Left renal cortex interstitium (tissue), 4 donors: ENCODE measurements at places on chromosomes 5 and 9. TPM values are rescaled to one million over a fixed set of nuclear protein-coding genes. Genes with fewer than 3 reads are reported as not detected.

The AK3 gene
- polyA plus RNA-seq: 107 TPM

The NUDT12 gene
- polyA plus RNA-seq: 33.7 TPM

The MTX3 gene
- polyA plus RNA-seq: 29.0 TPM

DNA sequence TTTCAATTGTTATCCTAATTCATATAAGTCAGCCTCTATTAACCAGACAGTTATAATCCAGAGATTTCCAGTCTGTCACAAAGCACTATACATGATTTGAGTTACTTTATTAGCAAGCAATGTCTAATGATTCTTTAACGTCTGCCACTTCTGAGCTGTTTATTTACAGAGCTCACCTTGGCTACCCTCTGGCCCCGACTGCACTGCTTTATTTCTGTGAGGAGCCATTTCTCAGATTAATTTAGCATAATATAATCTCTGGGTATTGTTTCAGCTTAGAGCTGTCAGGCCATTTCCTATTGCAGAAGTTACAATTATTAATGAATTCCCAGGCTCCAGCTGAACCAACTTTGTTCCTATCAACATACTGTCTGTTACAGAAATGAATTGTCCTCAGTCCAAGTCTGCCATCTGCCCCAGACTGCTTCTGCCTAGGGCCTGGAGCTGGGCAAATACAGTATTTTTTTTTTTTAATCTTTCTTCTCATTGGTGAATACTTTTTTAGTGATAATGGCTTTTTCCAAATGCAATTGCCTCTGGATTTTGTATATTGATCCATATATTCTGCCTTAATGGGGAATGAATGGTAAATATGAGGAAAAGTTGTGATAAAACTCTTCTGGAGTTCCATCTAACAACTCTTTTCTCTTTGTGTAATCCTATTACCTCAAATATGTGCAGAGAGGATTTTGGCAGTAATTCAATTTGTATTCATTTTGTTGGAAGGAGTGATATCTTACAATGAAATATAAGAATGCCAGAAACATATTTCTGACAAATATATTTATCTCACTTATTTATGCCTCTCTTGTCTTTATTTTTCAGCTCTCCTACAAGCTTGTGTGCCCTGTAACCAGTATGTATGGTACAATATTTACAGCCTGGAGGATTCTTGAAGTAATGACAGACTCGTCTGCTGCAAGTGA, 104.7 kb downstream of the FOCAD start:
- DNase-seq: no peak

- no peak for DNase-seq
Measured at GRCh38 chr5:78798673-78799029, 150.1 kb upstream of the LHFPL2 start.

DNA sequence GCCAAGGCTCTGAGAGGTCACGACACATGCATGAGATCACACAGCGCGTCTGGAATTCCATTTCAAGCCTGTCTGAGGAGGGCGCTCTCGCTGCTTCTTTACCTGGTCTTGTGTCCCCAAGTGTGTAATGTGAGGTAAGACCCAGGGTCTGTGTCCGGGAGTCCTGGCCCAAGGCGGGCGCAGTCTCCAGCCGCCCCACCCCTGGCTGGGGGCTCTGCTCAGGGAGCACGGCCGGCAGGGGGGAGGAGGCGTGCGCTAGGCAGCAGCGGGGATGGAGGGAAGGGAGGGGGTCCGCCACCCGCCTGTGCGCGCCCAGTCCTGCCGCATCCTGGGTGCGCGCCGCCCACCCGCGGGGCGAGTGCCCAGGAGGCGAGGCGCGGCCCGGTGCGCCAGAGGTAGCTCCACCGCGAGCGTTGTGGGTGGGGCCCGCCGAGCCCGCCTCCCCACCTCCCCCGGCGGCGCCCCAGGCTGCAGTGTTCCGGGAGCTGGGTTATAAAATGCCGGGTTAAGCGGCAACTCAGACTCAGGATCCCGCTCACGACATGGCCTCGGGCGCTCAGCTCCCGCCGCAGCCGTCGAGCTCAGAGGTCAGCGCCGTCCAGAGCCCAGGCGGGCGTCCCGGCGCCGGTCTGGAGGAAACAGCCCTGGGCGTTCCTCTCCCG, at the start of gene CCNI2:
Gene CCNI2 (plus strand): TSS at position 473 of the 662 bp plus-strand sequence. CDS start 70 bp downstream, at position 543.
- no peak for DNase-seq

DNA sequence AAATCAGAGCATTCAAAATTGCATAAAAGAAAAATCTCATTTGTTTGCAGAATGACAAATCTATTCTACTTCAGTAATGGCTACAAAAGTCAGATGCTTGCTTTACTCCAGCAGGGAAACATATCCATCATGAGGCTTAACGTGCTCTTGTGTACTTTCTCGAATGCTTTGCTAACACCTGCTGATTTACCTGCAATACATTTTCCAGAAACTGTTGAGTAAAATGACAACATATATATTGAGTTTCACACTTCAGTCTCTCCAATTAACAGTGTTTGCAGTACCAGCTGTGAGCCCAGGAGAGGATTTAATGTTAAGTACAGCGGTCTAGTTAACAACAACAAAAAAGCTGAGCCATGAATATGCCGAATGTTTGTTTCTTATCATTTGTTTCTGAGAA, 391.5 kb upstream of the SMC2 start:
- DNase-seq: no peak

The AQP3 gene
- 48.7 TPM for polyA plus RNA-seq

- DNase-seq: no peak
Measured at GRCh38 chr5:118461436-118461835, 526.9 kb downstream of the DTWD2 start.

DNA sequence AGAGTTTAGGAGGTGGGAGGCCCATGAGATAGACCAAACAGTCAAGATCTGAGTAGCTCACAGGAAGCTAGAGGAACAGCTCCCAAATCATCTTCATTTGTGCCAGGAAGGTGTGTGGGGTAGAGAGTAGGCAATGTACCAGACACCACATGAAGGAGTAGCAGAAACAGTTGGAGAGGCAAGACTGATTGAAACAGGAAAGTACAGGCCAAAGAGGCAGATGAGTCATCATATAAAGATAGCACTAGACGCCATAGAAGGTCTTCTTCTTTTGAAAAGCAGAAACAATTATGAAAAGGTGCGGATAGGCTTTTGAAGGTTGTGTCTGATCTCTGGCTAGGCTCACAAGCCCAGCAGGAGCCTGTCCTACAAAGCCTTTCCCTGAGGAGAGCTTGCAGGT, 62.7 kb upstream of the PALM2AKAP2 start:
- no peak for DNase-seq

DNA sequence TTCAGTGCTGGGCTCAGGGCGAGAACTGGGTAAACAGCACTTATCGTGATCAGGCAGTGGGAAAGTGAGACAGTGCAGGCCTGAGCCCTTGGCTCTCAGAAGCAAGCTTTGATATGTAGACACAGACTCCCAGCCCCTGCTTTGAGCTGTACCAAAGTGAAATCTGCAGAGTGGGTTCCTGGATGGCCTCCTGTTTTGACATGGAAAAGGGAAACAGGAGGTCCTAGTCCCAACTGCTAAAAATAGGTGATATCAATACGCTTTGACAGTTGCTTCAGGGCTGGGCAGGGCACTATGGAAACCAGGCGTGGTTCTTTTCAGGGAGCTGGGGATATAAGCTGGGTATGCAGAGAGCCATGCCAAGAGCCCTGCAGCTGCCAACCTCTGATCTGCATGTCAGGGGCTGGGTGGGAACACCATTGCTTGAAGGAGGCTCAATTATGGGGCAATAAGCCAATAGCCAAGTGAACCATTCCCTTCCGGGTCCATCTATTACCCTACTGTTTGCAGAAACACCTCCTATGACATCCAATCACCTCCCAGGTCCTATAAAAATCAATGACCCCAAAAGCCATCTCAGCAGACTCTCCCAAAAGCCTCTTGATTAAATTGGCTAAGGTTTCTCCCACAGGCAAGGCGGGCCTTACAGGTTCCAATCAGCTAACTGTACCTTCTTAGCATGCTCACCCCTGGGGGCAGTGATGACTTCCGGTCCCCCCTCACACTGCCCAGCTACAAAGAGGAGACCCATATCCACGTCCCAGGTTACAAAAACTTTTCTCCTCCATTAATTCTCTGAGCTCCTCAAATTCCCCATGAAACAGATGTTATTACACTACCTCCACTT, 45.8 kb downstream of the EPB41L4B start:
- DNase-seq: no peak

DNA sequence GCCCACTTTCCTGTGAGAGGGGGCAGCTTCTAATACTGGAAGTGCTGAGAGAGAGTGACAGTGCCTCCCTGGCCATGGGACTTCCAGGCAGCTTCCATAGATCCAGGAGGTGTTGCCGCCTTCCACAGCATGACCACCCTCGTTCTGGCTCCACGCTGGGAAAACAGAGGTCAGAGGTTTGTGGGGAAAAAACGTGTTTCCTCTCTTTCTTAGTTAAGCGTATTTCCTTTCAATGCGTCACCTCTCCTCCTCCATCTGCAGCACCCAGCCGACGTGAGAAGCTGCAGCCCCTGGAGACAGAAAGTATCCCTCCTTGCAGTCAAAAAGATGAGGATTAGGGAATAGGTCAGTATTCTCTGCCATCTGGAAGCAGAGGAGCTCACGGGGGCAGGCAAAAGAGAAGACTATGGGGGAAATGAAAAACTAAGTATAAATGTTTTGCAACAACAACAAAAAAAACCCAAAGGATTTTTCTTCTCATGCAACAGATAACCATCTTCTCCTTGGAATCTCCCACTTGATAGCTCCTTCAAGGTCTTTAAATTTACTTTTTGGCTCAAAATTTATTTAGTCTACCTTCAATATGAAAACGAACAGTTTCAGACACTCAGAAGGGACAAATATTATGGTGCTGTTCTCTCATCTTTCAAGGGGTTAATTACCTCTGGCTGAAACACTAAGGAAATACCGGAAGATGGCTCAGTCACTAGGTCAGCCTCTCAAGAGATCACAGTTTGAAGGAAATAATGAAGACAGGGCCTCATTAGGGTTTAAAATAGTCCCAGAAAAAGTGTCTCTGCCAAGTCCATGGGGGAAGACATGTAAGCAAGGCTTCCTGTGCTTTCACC, 38.0 kb downstream of the MTMR12 start:
- DNase-seq: no peak

GRCh38 chr5:14204785-14205321, 61.7 kb downstream of the TRIO start:
- peak; percentile 36 for DNase-seq

GRCh38 chr5:34804913-34805312, 34.1 kb upstream of the TTC23L start:
- no peak for DNase-seq

GRCh38 chr5:140868721-140869554, at the start of gene PCDHA11:
Gene PCDHA11 (plus strand): TSS chr5:140868957. CDS start chr5:140869104, 147 bp downstream.
- peak; percentile 2 for DNase-seq

GRCh38 chr5:80174790-80175189, 81.1 kb downstream of the SERINC5 start:
- DNase-seq: no peak

GRCh38 chr9:91814753-91815152, 135.3 kb downstream of the ROR2 start:
- no peak for DNase-seq

DNA sequence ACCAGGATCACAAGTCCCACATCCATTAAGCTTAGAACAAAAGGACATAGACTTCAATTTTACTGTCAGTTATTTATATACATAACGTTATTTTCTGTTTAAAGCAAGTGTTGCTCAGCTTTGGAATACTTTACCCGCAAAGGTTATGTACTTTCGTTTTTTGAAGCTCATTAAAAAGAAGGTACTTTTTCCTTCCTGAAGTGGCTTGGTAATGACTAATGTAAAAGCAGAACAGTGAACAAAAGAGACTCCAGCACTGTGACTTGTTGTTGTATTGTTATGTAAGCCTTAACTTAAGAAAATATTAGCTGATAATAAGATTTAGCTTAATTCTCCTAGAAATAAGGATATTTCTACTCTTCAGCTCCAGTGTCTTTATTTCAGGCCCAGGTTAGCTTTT, 97.3 kb upstream of the SLCO6A1 start:
- no peak for DNase-seq

GRCh38 chr9:117929868-117930267, 225.7 kb downstream of the TLR4 start:
- no peak for DNase-seq

- DNase-seq: no peak
Measured at GRCh38 chr5:82793808-82794419, 283.3 kb downstream of the TMEM167A start.

DNA sequence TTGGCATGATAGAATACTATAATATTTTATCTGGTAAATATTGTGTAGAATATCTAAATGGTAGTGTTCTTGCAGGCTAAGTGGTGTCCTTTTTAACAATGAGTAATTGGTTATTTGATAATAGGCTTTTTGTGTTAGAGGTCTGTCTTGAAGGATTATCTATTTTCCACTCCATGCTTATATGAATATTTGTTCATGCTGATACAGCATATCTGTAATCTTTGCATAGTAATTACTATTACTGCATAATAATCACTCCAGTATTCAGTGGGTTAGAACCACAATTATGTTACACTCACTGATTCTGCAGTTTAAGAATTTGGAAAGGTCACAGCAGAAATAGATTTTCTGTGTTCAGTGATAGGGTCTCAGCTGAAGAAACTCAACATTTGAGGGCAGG, 1229.9 kb downstream of the MAT2B start:
- no peak for DNase-seq

DNA sequence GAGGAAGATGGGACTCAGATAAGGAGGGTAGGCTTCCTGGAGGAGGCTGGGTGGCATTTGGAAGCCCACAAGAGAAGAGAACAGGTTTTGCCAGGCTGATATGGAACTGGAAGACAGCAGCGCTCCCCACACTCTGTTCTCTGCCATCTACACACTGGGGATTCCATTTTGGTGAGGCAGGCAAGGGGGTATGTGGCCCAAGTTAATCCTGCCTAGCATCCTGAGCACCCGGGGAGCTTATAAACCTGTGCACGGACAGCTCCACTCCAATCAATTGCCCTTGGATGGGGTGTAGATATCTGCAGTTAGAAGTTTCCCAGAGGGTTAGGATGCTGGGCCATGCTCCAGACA, 158.8 kb downstream of the MACROH2A1 start:
- DNase-seq: no peak
